Spinal cord (tissue), 10 donors: ENCODE measurements at places on chromosomes 11 and 22. TPM values are rescaled to one million over a fixed set of nuclear protein-coding genes. Genes with fewer than 3 reads are reported as not detected.

- DNase-seq, result no peak
Observed at GRCh38 chr11:85815186-85815931, 4.4 kb upstream of the SYTL2 start.

DNA sequence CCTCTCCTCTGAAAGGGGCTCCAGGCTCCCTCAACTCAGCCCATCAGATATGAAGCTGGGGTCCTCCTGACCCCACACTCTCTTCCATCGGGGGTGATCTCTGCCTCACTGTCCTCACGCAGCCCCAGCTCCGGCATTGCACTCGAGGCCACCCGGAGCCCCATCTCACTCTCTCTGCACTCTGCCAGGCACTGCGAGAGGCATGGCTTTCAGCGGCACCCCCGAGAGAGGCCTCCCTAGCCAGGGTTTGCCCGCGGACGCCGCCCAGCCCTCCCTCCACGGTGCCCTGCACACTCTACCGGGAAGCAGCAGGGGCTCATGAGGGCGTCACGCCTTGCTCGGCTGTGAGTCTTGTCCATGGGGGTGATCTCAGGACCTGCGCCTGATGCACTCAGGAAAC lies 436.2 kb downstream of the BRD1 start:
- DNase-seq, result no peak

GRCh38 chr11:69911310-69912160 lies 92.3 kb upstream of the FGF3 start:
- DNase-seq, result no peak

The RNF121 gene
- 29.0 TPM for total RNA-seq
